ACHN (cell line): ENCODE measurements at places on chromosomes 13 and 19.
A peak's percentile ranks its signal among the peaks of the same experiment; 100 is the strongest.

DNA sequence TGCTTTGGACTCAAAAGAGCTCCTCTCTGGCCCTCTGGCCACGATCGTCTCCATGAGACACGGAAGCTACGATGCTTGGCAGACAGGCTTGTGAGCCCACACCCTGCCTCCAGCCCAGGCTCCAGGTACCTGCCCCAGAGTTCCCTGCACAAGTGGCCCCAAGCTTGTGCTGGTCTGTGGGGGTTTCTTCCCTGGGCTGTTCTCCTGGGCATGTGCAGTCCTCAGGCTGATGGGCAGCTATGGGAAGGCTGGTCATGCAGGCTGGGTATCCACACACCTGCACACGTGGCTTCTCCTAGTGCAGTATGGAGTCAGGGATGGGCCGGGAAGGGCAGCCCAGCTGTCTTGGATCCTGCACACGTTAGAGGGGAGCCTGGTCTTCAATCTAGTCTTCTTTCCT, 43.1 kb downstream of the TEX29 start:
- no peak for DNase-seq

- DNase-seq: no peak
Measured at GRCh38 chr13:41928323-41928722, 32.6 kb downstream of the VWA8 start.

GRCh38 chr19:329876-330275, 14.7 kb downstream of the MIER2 start:
- DNase-seq: no peak

DNA sequence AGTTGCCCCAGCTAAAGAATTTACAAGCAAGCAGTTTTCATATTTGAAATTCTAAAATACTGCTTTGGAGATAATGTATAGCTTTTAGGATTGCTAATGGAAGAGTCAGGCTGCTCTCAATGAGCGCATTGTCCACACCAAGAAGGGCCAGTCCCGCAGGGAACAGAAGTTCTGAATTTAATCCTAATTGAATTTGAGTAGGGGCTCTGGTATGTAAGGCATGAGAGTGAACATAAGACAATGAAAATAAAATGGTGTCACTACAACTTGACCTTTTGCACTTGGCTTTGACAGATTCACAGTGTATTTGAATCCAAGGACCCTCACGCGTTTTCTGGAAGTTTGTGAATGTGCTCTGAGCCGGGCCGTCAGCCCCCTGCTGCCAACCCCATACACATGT, 32.6 kb downstream of the RAB20 start:
- DNase-seq: no peak

DNA sequence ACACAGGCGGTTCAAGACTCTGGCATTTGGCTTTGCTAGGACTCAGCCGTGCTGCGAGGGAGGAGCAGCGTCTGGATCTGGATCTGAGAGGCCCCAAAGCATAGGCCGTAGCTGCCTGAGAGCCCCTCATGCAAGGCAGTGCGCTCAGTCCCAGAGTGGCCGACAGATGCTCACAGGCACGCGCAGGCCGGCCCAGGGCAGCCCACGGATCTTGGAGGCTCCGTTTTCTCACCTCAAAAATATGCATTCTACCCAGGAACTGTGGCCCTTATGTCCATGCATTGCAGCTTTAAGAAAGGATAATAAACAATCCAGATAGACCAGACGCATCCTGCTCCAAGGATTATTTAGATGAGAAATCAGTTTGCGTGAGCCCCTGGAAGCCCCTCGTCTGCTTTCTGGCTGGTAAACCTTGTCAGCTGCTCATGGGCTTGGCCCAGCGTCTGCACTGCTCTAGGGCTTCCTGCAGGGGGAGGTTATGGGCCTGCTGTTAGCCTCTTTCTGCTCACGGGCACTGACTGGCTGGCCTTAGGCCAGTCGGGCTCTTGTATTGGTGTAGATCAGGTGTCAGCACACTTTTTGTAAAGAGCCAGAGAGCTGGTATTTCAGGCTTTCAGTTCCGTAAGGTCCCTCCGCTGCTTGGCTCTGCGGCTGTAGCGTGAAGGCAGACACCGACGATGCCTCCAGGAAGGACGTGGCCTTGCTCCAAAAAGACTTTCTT, 24.2 kb downstream of the TEX29 start:
- peak; percentile 8 for DNase-seq

- no peak for DNase-seq
Measured at GRCh38 chr13:111844222-111844671, 222.7 kb upstream of the SOX1 start.

DNA sequence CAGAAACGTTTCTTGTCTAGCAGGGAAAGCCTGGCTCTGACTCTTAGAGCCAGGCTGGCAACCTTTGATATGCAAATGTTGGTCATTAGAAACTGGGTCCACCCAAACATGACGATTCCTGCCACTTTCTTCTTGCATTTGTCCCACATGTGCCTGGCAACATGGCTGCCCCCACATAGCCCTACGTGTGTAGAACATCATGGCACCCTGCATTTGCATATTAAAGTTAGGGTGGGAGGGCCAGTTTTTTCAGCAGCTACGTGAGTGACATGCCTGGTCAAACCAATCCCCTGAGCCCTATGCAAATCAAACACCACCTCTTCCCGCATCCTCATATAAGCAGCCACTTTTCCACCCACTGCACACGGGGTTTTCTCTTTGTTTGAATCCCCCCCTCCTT, 95.0 kb downstream of the LIG4 start:
- no peak for DNase-seq

DNA sequence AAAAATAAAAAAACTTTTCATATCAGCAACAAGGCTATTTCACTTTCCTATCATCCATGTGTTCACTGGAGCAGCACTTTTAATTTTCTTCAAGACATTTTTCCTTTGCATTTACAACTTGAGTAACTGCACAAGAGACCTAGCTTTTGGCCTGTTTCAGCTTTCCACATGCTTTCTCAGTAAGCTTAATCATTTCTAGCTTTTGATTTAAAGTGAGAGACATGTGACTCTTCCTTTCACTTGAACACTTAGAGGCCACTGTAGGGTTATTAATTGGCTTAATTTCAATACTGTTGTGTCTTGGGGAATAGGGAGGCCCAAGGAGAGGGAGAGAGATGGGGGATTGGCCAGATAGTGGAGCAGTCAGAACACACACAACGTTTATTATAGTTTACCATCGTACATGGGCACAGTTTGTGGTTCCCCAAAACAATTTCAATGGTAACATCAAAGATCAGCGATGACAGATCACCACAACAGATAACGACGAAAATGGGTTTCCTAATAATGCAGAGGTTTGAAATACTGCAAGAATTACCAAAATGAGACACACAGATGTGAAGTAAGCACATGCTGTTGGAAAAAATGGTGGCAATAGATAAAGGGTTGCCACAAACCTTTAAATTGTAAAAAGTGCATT, 117.6 kb downstream of the GGACT start:
- no peak for DNase-seq

DNA sequence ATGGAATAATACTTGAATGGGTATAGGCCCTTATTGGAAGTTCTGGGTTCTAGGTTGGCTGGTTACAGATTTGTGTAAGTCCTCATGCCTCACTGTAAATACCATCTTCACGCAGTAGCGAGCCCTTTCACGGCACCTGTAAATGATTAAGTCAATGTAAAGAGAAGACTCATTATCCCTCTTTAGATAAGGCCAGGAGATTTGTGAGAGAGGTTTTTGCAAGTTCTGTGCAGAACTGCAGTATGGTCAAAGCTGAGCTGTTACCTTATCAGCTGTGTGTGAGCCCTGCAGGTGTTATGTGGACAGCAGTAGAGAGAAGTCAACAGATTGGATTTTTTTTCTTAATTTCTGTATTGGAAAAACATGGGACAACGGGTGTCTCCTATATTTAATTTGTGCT, 141.6 kb downstream of the SHISA2 start:
- no peak for DNase-seq

DNA sequence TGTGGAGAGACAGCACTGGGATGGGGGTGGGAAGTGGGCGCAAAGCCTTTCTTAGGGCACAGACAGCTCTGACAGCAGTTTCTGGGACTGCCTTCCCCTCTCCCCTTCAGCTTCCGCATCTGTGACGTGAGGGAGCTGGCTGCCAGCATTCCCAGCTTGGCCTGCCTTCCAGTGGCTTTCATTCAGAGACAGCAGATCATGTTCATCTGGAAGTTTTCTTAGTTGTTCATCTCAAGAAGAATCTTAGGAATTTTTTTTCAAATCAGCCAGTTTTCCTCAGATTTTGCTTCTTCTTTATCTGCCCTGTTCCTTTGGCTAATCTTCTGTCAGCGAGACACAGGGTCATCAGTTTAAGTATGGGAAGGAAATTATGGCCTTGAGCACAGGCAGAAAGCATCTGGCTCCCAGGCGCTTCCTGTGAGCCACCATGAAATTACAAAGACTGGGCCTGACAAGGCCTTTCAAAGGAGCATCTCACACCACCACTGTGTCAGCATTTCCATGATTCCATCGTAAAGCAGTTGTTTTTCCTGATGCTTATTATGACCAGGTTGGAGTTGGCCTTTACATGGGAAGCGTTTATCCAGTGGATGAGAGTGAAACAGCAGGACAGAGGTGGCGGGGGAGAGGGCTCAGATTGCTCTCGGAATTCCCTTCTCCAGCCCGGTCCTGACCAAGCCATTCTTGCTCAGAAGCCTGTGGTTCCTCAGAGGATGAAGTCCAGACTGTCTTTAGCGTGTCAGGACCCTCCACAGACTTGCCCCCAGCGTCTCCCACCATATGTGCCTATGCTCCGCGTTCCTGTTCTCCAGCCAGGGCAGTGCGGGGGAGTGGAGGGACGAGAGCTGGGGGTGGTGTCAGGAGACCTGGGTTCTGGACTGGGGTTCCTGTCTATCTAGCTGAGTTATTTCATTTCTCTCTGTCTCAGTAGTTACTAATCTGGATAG, 43.6 kb downstream of the ARHGAP35 start:
- no peak for DNase-seq

DNA sequence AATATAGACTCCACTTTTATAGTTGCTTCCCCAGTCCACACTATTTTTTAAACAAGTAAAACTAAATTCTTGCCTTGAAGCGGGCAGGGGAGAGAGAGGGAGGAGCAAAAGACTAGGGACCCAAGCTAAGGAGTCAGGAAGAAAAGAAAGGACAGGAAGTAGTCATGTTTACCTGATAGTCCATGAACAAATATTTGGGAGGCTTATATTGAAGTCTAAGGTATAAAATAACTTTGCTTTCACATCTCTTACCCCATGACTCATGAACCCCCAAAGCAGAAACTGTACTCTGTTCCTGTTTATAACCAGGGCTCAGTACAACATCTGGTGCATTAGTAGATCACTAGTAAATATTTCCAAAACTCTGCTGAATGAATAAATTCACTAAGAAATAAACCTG, 67.3 kb downstream of the ZAR1L start:
- no peak for DNase-seq

- DNase-seq: no peak
Measured at GRCh38 chr13:96844195-96844594, 150.1 kb downstream of the OXGR1 start.

- no peak for DNase-seq
Measured at GRCh38 chr13:43232873-43233265, 209.5 kb downstream of the DNAJC15 start.

- no peak for DNase-seq
Measured at GRCh38 chr13:33373624-33374023, 88.1 kb upstream of the STARD13 start.

GRCh38 chr19:4929186-4929585, 19.9 kb downstream of the UHRF1 start:
- DNase-seq: no peak

- DNase-seq: no peak
Measured at GRCh38 chr19:10662384-10663251, 8.5 kb downstream of the ILF3 start.

GRCh38 chr19:4773047-4773640, 18.4 kb upstream of the FEM1A start:
- no peak for DNase-seq

DNA sequence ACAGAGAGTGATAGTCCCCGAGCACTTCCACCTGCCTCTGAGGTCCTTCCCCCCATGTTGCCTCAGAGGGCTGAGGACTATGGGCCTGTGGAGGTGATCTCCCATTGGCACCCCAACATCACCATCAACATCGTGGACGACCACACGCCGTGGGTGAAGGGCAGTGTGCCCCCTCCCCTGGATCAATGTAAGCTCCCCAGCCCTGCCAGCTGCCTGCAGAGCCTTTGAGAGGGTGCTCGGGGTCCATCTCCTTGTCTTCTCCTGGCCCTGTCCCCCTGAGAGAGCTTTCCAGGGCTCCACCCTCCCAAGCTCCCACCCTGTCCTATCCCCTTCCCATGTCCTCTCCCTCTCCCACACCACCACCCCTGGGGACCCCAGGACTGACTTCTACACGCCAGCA, 14.9 kb upstream of the RELB start:
- DNase-seq: no peak

DNA sequence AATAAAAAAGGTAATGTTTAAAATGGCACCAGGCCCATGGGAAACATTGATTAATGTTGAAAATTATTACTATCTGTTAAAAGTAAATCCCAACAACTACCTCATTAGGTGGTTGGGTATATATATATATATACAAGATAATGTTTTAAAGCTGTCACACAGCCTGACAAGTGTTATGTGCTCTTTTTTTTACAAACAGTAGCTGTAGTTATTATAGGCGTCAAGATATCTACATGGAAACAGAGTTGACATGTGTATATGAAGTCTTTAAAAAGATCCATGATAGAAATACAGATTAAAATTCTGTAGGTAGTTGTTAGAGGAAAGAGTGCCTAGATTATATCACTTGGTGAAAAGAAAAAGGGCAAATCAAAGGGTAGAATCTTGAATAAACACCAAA, 279.9 kb downstream of the SLITRK6 start:
- no peak for DNase-seq

DNA sequence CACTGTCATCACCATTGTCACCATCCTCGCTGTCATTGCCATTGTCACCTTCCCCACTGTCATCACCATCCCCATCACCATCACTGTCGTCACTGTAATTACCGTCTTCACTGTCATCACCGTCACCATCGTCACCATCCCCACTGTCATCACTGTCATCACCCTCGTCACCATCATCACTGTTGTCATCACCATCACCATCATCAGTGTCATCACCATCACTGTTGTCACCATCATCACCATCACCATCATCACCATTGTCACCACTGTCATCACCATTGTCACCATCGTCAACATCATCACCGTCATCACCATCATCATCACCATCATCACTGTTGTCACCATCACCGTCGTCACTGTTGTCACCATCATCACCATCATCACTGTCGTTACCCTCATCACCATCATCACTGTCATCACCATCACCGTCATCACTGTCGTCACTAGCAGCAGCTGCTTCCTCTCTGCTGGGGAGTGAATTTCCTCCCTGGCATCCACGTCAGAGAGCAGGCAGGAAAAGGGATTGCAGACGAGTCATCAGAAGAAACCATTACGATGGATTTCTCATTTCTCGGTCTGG, 27.3 kb downstream of the TMEM255B start:
- DNase-seq: no peak

- no peak for DNase-seq
Measured at GRCh38 chr13:112928972-112929782, 39.8 kb upstream of the MCF2L start.

GRCh38 chr13:110361365-110361911, 54.4 kb downstream of the COL4A2 start:
- no peak for DNase-seq

DNA sequence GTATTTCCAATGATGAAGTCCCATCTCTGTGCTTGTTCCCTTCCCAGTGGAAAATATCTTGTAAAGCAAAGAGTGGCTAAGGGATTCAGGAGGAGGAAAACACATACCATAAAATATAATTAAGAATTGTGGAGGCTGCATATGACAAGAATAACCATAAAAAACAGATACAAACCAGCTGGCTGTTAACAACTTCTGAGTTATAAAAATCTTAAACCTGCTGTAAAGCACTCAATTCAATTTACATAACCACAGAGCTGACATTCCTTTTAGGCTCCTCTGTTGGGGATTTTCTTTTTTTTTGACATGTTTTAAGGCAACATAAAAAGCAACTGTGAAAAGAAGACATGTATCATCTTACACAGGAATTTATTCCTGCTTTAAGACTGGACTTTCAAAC, 207.6 kb downstream of the DACH1 start:
- DNase-seq: no peak
